Foreskin keratinocyte (primary cell): ENCODE measurements at places on chromosomes 3 and 15. TPM values are rescaled to one million over a fixed set of nuclear protein-coding genes. Genes with fewer than 3 reads are reported as not detected.

DNA sequence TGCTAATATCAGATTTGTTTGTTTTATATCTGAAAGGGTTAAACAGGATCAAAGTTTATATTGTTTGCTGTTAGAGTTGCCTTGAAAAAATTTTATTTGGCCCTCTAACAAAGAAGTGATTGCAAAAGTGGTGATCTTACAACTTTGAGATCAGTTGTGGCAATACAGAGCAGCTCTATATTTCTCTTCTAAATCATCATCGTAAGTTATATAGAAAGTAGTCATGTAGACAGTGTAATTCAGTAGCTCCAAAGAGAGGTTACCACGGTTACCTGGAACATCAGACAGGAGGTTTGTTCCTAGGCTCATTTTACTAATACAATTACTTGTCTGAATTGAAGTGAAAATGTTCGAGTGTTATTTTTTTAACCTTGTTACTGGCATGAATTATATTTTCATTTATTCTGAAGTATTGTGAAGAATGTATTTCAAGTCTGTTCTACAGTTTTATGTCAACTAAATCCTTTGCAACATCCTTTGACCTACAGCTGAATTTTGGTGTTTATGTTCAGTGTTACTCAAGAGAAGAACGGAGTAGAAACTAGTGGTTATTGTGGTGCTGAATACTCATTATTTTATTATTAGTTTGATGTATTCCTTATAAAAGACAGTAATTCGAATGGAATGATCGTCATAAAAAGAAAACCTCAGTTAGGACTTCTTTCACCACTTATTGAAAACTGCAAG lies 214.2 kb downstream of the NAALADL2 start:
- no peak for DNase-seq

DNA sequence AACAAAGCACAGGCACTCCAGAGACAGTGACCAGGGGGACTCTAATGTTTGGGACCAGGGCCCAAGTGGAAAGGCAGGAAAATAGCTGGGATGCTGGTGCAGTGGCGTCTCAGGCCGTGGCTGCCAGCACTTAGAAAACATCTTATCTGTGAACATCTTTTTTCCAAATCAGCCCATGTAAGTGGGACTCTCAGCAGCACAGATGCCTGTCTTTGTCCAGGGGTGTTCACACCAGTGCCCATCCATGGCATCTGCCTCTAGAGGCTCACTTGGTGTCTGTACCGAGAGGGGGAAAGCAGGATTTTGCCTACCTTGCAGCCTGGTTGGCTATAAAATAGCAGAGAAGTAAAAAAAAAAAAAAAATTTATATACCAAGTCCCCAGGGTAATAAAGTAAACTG lies 26.7 kb downstream of the SLC12A8 start:
- no peak for DNase-seq

DNA sequence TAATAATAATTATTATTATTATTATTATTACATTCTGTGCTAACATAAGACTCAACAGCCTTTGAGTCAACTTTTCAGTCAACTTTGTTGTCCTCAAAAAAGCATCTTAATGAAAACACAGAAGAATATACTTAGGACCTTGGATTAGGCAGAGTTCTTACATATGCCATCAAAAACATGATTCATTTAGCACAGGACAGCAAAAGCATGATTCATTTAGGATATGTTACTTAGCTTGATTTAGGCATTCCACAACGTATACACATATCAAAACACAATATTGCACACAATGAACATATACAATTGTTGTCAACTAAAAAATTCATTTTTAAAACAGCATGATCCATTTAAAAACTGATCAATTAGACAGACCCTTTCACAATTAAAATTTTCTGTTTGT lies 213.0 kb downstream of the FMN1 start:
- DNase-seq: peak; percentile 46

- DNase-seq: no peak
Observed at GRCh38 chr15:38536201-38536676, 28.4 kb downstream of the RASGRP1 start.

Gene CCDC39
- not detected in 2 replicates for total RNA-seq

DNA sequence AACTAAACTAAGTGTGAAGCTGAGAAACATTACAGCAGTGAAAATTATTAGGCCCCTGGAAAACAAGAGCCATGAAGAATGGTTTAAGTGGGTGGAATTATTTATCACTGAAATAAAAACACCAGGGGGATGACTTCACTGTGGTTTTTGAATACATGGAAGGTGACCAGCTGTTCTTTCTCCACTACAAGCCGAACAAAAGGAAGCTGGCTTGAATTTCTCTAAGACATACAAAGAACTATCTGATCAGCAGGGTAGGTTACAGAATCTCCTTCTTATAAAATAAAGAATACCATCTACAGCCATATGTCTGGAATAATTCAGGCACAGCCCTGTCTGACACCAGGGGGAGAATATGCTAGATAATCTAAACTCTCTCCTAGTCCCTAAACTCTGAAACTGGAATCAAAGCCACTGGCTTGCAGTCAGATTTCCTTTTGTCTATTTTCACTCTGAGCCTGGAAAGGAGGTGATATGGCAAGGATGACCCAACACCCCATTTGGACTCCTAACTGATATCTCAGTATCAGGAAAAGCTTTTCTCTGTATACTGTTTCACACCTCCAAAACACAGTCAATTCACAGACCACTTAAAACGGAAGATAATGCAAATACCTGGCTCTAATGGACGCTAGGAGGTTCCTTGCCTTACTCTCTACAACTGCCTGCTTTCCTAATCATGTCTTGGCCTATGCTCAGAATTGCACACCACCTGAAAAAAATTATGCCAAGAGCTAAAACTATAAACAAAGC lies 31.2 kb downstream of the SPATA12 start:
- DNase-seq: no peak

GRCh38 chr3:110362751-110363150 lies 708.9 kb upstream of the NECTIN3 start:
- no peak for DNase-seq

Gene GOLGA8Q
- total RNA-seq: 0.21 TPM in 1 of 2 replicates, not detected in the other

- no peak for DNase-seq
Observed at GRCh38 chr3:19940643-19941042, 6.3 kb upstream of the RAB5A start.

Gene TGM4
- total RNA-seq: 1.3 TPM in 2 replicates

Gene IRAK2
- total RNA-seq: 5.6 and 7.1 TPM in 2 replicates

- no peak for DNase-seq
Observed at GRCh38 chr3:22960105-22960984, 242.8 kb upstream of the UBE2E2 start.

GRCh38 chr3:170233530-170233929 lies 11.3 kb downstream of the PRKCI start:
- peak; percentile 51 for DNase-seq

DNA sequence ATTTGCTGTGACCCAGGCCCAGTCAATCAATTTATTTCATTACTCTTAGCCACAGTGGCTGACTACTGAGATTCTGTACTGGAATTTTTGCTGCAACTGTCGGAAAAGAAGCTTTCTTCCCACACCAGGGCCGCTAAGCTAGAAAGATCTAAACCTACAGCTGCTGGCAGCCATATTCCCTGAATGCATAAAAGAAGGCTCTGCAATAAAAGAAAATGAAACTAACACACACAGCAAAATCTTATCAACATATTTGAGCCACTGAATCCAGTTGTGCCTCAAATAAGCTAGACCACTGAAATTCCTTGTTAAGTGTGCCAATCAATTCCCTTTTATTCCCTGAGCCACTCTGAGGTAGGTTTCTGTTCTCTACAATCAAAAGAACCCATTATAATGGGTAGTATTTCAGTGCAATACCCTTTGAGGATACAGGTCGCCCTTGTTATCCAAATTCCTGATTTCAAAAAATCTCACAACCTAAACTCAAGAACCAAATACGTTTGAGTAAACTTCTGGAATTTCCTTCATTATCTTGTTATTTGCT lies 60.3 kb downstream of the MYO9A start:
- DNase-seq: no peak

Gene C3orf85
- not detected in 2 replicates for total RNA-seq

- DNase-seq: no peak
Observed at GRCh38 chr3:101643009-101643844, 33.7 kb downstream of the ZBTB11 start.

GRCh38 chr3:5205165-5205941 lies 17.8 kb downstream of the EDEM1 start:
- DNase-seq: no peak

Gene SCN11A
- total RNA-seq: not detected in 2 replicates

DNA sequence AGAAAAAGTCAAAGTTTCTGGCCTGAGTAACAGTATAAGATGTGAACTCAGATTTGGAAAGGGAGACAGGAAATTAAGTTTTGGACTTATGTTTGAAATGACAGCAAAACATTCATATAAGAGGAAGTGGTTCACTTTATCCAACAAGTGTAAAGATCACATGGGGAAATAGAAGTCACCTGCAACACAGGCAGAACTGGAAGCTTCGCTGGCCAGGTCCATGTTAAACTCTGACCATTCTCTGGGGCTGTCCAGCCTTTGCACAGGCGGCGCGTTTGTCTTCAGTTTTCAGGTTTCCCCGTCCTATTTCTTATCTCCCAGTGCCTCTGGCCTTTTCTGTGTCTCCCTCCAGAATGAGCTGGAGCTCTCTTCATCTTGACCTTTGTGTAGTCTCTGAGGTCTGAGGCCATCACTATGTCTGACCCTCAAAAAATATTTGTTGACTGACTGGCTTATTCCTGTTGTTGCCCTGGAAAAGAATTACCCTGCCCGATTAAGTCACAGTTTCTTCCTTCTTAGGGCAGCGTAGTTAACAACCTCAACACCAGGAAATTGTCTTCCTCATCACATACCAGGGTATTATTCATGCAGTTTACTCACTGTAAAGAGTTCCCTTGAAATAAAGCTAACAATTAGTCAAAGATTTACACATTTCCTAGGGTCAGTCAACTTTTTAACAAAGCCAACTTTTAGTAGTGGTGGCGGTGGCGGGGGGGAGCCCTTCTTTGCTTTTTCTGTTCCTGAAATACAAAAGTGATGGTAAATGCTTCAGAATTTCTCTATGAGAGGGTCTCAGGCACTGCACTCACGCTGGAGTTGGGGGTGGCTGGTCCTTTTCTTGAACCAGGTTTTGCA lies 959 bp upstream of the RASA2 start:
- DNase-seq: peak; percentile 86

Gene SQOR
- total RNA-seq: 131 and 132 TPM in 2 replicates

DNA sequence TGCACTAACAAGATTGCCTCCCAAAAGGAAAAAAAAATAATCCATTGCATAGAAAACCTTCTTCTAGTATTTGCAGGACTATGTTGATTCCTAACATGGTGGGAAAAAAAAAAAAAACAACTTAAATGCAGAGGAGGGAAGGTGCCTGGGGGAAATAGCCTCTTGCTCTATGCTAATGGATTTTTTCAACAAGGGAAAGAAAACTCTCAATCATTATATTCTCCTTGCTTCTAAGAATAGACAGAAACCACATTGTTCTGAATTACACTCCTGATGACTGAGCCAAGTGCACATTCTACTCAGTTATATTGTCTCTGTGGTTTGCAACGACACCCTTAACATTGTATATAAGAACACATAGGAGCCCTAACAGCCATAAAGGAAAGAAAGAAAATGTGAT lies 760.2 kb downstream of the NAALADL2 start:
- DNase-seq: no peak

GRCh38 chr3:135452881-135453280 lies 512.6 kb upstream of the PPP2R3A start:
- no peak for DNase-seq

DNA sequence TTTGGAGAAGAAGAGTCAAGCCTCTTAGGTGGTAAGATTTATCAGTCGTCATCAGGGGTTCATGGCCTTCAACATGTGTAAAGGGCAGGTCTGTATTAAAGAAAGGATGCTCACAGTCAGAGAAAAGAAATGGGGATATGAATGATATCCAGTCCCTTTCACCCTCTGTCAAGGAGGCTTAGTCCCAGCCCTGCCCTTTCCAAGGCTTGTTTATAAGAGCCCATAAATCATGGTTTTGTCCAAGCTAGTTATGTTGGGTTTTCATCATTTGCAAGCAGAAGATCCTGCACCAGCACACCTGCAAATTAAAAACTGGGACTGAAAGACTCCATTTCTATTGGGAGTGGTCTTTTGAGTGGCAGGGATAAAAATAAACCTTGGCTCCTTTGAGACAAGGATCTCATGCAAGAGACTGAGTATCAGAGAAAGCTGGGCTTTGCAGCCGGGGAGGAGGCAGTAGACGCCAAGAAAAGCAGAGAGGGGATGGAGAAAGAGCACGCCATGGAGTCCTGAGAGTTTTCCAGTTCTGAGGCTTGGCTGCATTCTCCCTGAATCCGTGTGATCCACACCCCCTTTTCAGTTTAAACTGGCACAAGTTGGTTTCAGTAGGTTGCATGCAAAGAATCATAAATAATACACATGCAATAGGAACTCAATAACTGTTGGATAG lies 12.6 kb upstream of the PDIA5 start:
- DNase-seq: no peak

DNA sequence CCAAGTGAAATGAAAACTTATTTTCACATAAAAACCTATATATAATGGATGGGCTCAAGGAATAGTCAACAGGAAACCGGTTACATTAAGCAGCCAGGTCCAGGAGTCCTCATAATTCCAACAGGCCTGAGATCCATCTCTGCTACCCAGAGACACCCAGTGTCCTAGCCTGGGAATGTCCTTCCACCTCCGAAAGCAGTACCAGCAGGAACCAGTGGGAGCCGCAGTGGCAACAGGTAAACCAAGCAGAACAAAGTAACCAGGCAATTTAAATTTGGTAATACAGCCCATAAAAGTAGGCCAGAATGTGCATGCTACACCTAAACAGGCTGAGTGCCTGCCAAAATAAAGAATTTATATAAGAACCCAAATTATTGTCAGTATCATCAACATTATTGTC lies 195.6 kb downstream of the ZBBX start:
- no peak for DNase-seq

GRCh38 chr3:170517242-170517945 lies 68.5 kb downstream of the SLC7A14 start:
- DNase-seq: peak; percentile 33

- DNase-seq: no peak
Observed at GRCh38 chr15:101490922-101491733, 1.6 kb upstream of the PCSK6 start.

DNA sequence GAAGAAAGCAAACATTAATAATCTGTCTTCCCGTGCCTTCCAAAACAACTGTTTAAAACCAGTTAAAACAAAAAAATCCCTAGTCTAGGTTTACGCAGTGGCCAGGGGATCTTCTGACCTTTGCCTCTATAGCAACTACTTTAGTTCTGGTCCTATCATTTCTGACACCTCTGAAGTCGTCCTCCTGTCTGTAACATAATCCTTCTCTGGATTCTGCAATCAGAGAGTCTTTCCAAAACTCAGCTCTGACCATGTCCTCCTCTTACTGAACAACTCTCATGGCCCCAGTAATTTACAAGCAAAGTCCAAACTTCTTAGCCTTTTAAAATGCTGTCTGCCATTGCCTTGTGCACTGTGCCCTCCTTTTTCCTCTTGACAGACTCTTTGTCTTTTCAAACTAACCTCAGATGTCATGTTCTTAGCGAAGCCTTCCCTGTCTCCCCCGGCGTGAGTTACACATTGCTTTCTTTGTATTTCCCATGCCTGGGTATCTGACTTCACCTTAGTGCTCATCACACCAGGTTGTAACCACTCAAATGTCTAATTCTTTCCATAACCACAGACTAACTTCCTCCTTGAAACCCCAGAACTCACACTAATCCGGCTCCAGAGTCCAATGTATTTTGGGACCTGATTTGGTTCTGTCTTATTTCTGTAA lies 105.2 kb upstream of the BNIP2 start:
- DNase-seq: no peak

GRCh38 chr3:136387031-136387430 lies 136.9 kb downstream of the PCCB start:
- no peak for DNase-seq

Gene C2CD4A
- total RNA-seq: not detected in 2 replicates
